ENCODE measurements at places on chromosomes 7 and 10.

DNA sequence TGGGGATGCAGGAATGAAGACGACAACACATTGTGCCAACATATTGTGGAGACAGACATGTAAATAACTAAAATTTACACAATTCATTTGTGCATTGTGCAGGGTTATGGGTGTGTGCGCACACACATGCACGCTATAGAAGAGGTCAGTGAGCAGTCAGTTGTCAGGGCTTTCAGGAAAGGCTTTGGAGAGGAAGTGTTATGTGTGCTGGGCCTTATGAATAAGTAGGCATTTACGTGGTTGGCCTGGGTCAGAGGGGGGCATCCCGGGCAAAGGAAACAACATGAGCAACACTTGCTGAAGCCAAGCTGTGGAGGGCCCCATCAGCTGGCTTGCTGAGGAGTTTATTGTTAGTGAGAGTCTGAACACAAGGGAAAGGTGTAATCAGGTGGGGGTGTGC is 4.1 kb downstream of the PRXL2A start:
- no peak for DNase-seq

DNA sequence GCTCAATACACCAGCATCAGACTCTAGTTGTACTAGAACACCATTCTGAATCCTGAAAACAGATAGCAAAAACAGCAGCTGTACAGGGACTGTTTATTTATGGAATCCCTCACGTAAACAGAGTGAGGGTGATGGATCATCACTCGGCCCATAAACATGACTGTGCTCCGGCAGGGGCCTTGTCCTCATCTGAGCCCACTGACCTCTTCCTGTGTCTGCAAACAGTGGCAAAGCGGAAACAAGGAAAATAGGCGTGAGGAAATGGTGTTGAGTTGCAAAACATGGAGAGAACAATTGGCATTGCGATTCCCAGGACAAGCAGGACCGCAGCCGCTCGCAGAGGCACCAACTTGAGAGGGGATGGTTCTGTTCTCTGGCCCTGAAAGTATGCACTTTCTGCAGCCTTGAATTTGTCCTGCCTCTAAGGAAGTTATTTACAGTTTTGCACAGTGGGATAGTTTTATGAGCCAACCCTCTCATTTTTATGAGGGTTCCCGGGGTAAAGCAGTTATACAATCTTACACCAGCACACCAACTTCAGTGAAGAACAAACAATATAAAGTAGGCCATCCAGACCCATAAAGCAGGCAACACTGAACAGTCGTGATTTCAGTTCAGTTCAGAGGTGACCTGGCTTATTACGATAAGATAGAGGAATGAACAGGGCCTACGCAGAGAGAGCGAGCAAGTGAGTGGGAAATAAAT is 248.0 kb upstream of the FZD8 start:
- DNase-seq: no peak

DNA sequence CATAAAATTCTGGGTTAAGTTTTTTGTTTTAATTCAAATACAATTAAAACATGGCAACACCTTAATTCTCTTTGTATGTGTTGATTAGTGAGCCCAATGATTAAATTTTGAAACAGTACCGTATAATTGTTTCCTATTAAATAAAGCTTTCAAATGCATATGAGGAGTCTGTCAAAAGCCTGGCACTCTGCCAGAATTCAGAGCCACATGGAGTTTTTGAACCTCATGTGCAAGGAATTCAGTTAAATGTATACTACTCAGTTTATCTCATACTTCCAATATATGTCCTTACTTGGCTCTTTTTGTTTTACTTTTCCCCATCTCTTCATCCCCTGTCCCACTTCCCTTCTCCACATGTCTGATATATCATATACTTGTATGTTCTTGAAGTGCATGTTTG is 165.6 kb upstream of the FAM3C start:
- DNase-seq: no peak

DNA sequence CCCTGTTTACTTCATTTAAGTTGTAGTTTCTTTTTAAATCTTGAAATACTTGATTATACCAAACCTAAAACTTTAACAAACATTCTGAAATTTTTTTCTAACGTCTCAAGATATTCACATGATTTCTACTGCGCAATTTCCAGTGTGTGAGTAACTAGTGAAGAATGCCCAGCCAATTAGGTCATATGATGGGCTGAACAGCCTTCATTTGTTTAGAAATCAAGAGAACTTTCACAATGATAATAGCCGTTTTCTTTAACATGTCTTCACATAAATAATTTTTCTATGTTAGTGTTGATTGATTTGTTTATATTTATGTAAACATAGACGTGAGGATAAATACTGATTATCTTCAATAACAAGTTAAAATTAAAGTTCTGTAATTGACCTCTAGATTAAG is 21.8 kb downstream of the STAM start:
- no peak for DNase-seq

Data from activated CD4-positive, alpha-beta T cell treated with anti-CD3 and anti-CD28 coated beads for 4 hours (primary cell).